ENCODE measurements at places on chromosomes 11 and 22.

GRCh38 chr22:43239193-43239780, 52.4 kb upstream of the TTLL12 start:
- DNase-seq: no peak

- peak; percentile 18 for DNase-seq
These were observed 20.4 kb upstream of the EHF start for GRCh38 chr11:34600339-34601084.

DNA sequence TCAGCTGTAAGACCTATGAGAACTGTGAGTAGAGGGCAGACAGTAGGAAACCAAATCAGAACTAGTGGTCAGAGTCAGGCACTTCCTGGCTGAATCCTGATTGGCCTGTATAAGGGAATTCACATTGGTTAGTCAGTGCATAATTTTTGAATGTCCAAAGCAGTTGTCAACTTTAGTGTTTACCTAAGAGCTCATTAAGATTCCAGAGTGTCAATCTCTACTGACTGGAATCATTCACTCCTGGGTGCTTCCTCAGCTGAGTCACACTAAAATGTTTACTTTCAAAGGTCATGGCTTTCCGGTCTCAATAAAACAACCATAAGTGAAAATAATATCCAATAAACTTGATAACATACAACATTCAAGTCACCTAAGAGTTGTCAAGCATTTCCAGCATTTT, 306.1 kb downstream of the C11orf87 start:
- DNase-seq: peak; percentile 30

DNA sequence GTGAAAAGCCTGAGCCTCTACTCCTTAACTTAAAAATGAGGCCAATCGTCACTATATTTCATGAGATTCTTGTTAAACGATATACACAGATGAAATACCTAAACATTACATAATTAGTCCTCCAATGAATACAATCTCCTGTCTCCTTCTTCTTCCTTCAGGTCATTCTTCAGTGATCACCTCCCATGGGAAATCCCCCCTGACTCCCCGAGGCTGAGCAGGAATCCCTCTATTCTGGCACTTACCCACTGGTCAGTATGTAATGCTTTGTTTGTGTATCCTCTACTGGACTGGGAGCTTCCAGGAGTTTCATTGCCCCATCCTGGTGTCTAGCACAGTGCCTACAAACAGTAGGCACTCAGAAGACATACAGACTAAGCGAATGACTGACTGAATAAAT, 52.3 kb downstream of the RAB38 start:
- DNase-seq: no peak

- DNase-seq: no peak
These were observed 1281.8 kb upstream of the TENM4 start for GRCh38 chr11:80722629-80723028.

DNA sequence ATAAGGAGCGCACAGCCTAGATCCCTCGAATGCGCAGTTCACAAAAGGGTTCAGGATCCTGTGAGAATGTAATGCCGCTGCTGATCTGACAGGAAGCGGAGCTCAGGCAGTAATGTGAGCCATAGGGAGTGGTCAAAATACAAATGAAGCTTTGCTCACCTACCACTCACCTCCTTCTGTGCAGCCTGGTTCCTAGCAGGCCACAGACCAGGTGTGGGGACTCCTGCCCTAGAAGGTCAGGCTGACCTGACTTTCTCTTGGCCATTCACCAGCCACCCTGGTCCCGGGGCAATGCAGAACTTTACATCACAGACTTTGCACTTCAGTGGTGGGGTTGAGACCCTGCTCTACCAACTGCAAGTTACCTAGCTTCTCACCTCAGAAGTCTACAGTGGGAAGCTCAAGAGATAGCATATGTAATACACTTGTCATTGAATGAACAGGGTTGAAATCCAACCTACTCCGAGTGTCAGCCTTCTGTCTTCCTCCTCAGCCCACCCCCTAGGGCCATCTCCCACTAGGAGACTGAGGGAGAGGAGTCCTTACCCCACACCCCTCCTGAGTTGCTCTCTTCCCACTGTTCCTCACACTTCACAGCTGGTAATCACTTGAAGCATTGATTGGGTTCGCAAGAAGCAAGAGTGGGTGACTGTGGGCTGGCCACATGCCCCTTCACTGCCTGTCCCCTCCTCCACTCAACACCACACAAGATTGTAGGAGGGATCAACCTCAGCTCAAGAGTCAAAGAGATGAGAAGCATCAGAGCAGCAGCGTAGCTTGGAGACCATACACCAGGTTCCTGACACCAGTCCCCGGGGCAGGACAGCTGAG, 2.0 kb upstream of the KCNJ1 start:
- DNase-seq: no peak

DNA sequence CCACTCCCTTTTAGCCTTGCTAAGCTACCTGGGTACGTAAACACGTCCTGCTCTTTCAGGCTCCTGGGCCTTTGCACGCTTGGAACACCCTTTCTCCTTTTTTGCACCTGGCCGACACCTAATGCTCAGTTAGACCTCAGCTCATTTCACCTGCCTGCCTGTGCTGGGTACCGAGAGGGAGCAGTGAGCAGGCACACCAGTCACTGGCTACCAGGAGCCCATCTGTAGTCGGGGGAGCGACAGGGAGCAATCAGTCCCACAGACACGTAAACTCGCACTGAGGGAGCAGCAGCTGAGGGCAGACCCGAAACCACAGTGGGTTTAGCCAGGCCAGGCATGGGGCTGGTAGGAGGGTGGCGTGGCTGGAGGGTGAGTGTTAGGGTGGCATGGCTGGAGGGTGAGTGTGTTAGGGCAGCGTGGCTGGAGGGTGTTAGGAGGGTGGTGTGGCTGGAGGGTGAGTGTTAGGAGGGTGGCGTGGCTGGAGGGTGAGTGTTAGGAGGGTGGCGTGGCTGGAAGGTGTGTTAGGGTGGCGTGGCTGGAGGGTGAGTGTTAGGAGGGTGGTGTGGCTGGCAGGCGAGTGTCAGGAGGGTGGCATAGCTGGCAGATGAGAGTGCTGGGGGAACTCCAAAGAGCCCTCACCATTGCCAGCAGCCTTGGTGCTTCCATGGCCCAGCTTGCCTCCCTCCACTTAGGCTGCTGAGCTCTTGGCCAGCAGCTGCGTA, 6.4 kb upstream of the GTSE1 start:
- no peak for DNase-seq

DNA sequence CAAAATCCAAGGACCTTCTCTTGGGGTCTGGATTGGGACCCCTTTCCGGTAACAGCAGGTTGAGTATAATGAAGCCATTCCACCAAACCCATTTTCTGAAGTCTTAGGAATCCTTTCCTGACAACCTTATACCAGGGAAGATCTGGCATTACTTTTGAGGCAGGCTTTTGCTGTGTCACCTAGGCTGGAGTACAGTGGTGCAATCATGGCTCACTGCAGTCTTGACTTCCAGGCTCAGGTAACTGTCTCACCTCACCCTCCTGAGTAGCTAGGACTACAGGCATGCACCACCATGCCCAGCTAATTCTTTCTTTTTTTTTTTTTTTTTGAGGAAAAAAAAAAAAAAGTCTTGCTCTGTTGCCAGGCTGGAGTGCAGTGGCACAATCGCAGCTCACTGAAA, 55.8 kb upstream of the TREH start:
- DNase-seq: no peak

- no peak for DNase-seq
These were observed 4.1 kb downstream of the MIOX start for GRCh38 chr22:50490531-50491308.

DNA sequence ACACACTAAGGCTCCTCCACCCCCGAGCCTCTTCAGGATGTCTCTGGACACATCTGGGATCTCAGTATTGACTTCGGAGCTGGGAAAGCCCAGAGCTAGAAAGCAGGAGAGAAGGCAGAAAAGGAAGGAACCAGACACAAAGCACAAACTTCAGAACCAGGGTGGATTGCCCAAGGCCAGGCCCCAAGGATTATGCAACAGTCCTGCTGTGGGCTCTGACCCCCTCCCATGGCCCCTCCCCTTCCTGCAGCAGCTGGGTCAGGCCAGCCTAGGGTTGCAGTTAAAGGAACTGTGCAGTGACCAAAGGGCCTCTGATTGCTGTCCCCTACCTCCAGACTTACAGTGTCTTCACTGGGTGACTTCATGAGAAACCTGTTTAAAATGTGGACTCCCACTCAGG, 5.3 kb downstream of the KCNE3 start:
- no peak for DNase-seq

DNA sequence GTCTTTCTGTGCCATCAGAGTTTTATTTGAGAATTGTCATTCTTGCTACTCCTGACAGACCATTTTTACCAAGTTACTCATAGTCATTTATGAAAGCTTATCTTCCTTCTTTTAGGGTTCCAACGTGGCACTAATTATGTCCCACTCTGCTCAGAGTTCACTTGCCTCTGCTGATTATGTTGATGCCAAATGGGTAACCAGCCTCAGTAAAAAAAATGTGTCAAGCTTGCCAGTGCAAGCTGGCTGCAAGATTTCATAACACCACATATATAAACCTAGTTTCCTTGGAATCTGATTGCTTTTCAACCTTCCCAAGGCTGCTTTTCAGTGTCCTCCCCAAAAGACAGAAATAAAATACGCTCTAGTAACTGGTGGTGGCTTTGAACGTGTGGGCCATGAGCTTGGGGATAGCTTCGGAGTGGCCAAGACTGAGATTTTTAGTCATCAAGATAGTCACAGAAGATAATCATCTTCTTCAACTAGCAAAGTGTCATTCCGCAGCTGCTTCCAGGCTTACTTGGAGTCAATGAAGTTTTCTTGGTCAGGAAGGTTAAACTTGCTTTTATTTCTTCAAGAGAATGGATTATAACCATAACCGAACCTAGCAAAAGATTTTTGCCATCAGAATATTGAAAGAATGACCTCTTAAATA, 29.5 kb upstream of the APOA1 start:
- no peak for DNase-seq

DNA sequence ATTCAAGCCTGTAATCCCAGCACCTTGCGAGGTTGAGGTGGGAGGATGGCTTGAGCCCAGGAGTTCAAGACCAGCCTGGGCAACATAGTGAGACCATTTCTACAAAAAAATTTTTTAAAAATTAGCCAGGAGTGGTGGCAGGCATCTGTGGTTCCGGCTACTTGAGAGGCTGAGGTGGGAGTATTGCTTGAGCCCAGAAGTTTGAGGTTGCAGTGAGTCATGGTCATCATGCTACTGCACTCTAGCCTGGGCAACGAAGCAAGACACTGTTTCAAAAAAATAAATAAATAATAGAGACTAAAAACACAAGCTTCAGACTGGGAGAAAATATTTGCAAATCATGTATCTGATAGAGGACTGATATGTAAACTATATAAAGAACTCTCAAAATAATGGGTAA, 33.2 kb downstream of the BTBD10 start:
- DNase-seq: no peak

Data from ELR (cell line).